ENCODE measurements at places on chromosomes 13 and 19. TPM values are rescaled to one million over a fixed set of nuclear protein-coding genes. Genes with fewer than 3 reads are reported as not detected.
A peak's percentile ranks its signal among the peaks of the same experiment; 100 is the strongest.

Gene TMEM59L
- 1.1 TPM for total RNA-seq

DNA sequence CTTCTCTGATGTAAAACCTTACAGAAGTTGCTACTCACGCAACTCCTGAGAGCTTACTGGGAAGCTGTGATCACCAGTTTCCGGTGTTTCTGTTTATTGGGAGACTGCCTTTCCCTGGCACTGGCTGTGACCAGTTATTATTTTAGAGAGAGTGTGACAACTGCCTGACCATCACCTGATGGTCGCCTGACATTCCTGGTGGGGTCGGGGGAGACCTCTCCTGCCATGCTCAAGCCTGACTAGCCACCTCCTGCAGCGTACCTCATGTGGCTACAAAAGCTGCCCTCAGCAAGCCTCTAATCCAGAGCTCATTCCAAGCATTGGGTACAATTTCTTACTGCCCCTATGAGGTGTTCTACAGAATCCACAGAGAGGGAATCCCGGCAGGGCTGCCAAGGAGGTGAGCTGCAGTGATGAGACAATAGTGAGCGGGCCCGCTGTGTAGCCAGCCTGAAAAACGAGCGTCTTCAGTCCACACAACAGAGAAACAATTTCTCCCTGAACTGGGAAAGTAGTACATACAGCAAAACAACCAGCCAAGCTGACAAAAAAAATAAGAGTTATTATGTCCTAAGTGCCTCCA lies 28.7 kb downstream of the GJA3 start:
- H3K4me1 ChIP-seq: peaks cover 26% of the 10 kb centered on the region
- peaks cover 41% of the 10 kb centered on the region for H3K27me3 ChIP-seq
- H3K27ac ChIP-seq: no peak overlapping the region
- no peak for DNase-seq
- H3K36me3 ChIP-seq: no peaks in the 10 kb centered on the region

DNA sequence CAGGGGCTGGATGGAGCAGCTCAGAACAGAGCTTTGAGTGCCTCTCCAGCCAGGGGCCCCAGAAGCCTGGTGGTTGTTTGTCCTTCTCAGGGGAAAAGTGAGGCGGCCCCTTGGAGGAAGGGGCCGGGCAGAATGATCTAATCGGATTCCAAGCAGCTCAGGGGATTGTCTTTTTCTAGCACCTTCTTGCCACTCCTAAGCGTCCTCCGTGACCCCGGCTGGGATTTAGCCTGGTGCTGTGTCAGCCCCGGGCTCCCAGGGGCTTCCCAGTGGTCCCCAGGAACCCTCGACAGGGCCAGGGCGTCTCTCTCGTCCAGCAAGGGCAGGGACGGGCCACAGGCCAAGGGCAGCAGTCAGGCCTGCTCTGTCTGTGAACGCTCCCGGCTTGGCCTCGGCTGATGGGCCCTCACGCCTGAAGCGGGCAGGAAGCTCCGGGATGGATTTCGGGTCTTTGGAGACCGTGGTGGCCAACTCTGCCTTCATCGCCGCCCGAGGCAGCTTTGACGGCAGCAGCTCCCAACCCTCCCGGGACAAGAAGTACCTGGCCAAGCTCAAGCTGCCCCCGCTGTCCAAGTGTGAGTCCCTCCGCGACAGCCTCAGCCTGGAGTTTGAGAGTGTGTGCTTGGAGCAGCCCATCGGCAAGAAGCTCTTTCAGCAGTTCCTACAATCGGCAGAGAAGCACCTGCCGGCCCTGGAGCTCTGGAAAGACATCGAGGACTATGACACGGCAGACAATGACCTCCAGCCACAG lies at the start of gene GRK1:
Gene GRK1, plus strand, starts transcription at position 269 of the 751 bp plus-strand sequence. Its CDS starts 168 bp downstream, at position 437.
- peak; percentile 17 for DNase-seq
- H3K4me1 ChIP-seq: no peaks in the 10 kb centered on the region
- H3K27ac ChIP-seq: no peak within 1 kb of the TSS
- no peaks in the 10 kb centered on the region for H3K36me3 ChIP-seq

Gene PRR12
- 17.8 TPM for total RNA-seq

DNA sequence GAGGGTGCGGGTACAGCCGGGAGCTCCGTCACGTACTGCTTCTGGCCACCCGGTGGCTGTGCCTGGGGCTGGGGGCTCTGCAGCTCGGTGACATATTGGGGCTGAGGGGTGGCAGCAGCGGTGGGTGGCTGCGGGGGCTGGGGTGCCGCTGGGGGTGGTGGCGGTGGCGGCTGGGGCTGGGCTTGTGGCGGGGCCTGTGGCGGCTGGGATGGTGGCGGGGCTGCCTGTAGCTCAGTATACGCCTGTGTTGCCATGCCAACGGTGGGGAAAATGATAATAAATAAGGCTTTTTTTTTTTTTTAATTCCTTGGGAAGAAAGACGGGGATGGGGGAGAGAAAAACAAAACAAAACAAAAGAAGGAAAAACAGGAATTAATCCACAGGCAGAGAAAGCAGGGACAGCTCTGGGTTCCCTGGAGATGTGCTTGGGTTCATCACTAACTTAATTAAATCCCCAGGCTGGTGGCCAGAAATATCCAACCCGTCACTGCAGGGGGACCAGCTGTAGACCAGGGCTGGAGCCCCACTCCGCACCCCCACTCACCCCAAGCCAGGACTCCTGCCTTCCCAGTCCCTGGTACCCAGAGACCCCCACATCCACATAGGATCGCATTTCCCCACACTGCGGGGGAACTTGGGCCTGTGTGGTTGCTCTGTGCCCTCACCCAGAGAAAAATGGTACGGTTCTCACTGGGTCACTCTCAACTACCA lies 12.4 kb downstream of the RFX1 start:
- no peak overlapping the region for H3K27ac ChIP-seq
- no peaks in the 10 kb centered on the region for H3K27me3 ChIP-seq
- H3K36me3 ChIP-seq: peaks cover 33% of the 10 kb centered on the region
- peaks cover 4% of the 10 kb centered on the region for H3K4me1 ChIP-seq

GRCh38 chr19:10699650-10700335 lies 1.4 kb upstream of the QTRT1 start:
- no peaks in the 10 kb centered on the region for H3K27me3 ChIP-seq
- H3K4me1 ChIP-seq: peaks cover 10% of the 10 kb centered on the region
- H3K27ac ChIP-seq: no peak overlapping the region
- no peak overlapping the region for H3K4me3 ChIP-seq
- H3K36me3 ChIP-seq: no peaks in the 10 kb centered on the region

DNA sequence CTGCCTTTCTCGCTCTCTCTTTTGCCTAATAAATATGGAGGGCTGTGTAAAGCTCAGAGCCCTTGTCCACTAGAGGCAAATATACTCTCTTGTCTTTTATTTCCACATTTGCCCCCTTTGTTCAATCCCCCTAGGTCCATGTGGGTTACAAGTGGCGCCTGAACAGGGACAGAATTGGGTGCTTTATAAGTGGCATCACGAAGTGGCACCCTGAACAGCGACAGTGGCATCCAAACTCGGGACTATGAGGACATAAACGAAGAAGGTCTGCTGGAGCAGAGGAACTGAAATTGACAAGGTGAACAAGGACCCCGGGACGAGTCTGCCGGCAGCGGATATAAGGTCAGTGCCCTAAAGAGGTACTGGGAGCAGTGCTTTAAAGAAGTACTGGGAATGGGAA lies 4.3 kb upstream of the ZNF610 start:
- no peak overlapping the region for H3K27ac ChIP-seq
- DNase-seq: no peak
- no peak overlapping the region for H3K4me3 ChIP-seq
- no peaks in the 10 kb centered on the region for H3K4me1 ChIP-seq
- H3K27me3 ChIP-seq: no peaks in the 10 kb centered on the region

DNA sequence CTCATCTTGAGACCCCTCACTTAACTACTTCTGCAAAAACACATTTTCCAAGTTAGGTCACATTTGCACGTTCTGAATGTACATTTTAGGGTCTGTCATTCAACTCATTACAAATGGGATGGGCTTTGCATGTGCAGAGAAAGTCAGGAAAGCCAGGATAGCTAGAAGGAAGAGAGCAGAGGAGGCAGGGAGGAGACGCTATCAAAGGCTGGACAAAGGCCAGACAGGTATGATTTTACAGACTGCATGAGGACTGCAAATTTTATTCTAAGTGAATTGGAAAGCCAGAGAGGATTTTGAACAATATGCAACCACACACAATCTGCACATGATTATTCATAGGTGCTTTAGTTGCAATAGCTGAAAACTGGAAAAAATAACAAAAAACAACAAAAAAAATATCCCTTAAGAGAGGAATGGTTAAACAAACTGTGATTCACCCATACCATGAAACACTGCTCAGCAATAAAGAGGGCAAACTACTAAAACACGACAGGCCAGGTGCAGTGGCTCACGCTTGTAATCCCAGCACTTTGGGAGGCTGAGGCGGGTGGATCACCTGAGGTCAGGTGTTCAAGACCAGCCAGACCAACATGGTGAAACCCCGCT lies 21.1 kb downstream of the SYDE1 start:
- no peak overlapping the region for H3K4me3 ChIP-seq
- H3K36me3 ChIP-seq: peaks cover 1% of the 10 kb centered on the region
- no peak for DNase-seq
- peaks cover 24% of the 10 kb centered on the region for H3K4me1 ChIP-seq
- no peaks in the 10 kb centered on the region for H3K27me3 ChIP-seq

- no peaks in the 10 kb centered on the region for H3K4me1 ChIP-seq
- no peaks in the 10 kb centered on the region for H3K27me3 ChIP-seq
- no peak for DNase-seq
- H3K4me3 ChIP-seq: no peak overlapping the region
Measured at GRCh38 chr19:4966591-4966990, 2.3 kb upstream of the KDM4B start.

Gene ARHGEF1
- total RNA-seq: 89.2 TPM

Gene ZNF560
- not detected for total RNA-seq

- peak; percentile 61 for DNase-seq
- H3K27ac ChIP-seq: no peak overlapping the region
- no peaks in the 10 kb centered on the region for H3K27me3 ChIP-seq
- no peaks in the 10 kb centered on the region for H3K4me1 ChIP-seq
Measured at GRCh38 chr19:815079-815774, 6.5 kb downstream of the PLPPR3 start.

DNA sequence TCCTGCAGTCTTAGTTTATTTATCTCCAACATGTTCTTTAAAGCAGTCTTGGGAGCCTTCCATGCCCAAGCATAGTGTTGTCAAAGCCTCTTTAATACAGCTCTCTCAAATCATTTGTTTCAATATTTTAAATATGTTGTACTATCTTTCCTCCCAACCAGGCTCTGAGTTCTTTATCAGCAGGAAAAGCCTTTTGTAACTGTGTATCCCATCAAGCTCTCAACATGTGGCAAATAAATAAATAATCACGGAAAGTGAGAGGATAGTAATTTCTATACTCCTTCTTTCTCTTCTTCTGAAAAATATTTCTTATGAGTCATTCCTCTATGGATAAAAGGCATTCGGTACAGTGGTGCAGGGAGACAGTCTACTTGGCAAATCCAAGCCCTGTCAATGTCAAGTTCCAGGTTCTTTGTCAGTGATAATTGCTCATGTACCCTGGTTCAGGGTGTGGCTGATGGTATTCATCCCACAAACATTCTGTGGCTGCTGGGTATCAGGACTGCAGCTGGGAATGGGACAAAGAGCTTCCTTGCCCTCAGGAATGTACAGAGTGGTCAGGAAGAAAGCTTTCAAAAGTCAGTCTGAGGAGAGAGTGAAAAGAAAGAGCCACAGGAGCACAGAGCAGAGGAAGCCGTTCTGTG lies 384.3 kb downstream of the EFNB2 start:
- H3K27ac ChIP-seq: no peak overlapping the region
- no peaks in the 10 kb centered on the region for H3K27me3 ChIP-seq
- H3K4me1 ChIP-seq: no peaks in the 10 kb centered on the region
- no peak for DNase-seq
- no peaks in the 10 kb centered on the region for H3K36me3 ChIP-seq
- H3K4me3 ChIP-seq: no peak overlapping the region

Gene LGALS14
- total RNA-seq: not detected

GRCh38 chr13:112952759-112953551 lies 16.1 kb upstream of the MCF2L start:
- H3K27ac ChIP-seq: no peak overlapping the region
- H3K4me3 ChIP-seq: no peak overlapping the region
- H3K36me3 ChIP-seq: no peaks in the 10 kb centered on the region

DNA sequence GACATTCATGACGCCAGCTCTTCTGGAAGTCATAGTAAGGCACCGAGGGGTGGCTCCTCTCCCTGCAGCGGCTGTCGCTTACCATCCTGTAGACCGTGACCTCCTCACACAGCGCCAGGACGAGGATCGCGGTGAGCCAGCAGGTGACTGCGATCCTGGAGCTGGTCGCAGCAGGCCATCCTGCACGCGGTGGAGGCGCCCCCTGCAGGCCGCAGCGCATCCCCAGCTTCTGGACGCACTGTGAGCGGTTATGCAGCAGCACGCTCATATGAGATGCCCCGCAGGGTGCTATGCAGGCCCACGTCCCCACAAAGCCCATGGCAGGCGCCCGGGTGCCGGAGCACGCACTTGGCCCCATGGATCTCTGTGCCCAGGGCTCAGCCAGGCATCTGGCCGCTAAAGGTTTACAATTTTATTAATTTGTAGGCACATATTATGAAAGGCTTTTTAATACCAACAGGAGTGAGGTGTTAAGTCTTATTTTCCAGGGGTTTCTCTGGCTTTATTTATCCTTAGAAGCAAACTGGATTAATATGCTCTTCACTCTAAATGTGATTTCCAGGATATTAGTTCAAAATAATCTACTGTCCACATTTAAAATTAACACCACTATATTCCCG lies 35.6 kb upstream of the PSPC1 start:
- H3K27me3 ChIP-seq: no peaks in the 10 kb centered on the region
- H3K4me3 ChIP-seq: no peak overlapping the region
- no peaks in the 10 kb centered on the region for H3K36me3 ChIP-seq
- no peak overlapping the region for H3K27ac ChIP-seq

Gene NACC1
- 37.3 TPM for total RNA-seq

Gene CCL25
- total RNA-seq: not detected

- no peaks in the 10 kb centered on the region for H3K36me3 ChIP-seq
- no peak overlapping the region for H3K27ac ChIP-seq
- H3K4me1 ChIP-seq: peaks cover 20% of the 10 kb centered on the region
- H3K4me3 ChIP-seq: peak overlapping the region; percentile 50
Measured at GRCh38 chr19:4326837-4327251, 11.8 kb downstream of the STAP2 start.

Gene LILRB3
- 12.4 TPM for total RNA-seq

Gene SELENOV
- total RNA-seq: not detected

DNA sequence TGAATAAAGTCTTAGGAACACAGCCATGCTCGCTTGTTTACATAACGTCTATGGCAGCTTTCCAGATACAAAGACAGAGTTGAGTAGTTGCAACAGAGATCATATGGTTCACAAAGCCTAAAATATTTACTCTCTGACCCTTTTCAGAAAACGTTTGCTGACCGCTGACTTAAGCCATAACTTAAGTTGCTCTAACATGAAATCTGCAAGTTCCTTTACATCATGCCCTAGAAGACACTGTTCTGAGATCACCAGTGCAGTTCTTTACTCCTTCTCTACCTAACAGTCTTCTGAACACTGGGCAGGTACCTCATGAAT lies 166.4 kb downstream of the DCLK1 start:
- DNase-seq: no peak
- peaks cover 16% of the 10 kb centered on the region for H3K4me1 ChIP-seq
- H3K27me3 ChIP-seq: no peaks in the 10 kb centered on the region
- H3K4me3 ChIP-seq: no peak overlapping the region
- H3K27ac ChIP-seq: no peak overlapping the region

- H3K27ac ChIP-seq: no peak overlapping the region
- no peak overlapping the region for H3K4me3 ChIP-seq
- no peaks in the 10 kb centered on the region for H3K36me3 ChIP-seq
- no peaks in the 10 kb centered on the region for H3K27me3 ChIP-seq
- H3K4me1 ChIP-seq: no peaks in the 10 kb centered on the region
Measured at GRCh38 chr13:51066091-51066831, 44.8 kb downstream of the C13orf42 start.

GRCh38 chr13:33910255-33910654 lies 92.3 kb downstream of the RFC3 start:
- no peaks in the 10 kb centered on the region for H3K27me3 ChIP-seq
- no peak overlapping the region for H3K4me3 ChIP-seq
- H3K27ac ChIP-seq: no peak overlapping the region
- no peaks in the 10 kb centered on the region for H3K4me1 ChIP-seq

Gene CYP4F12
- 3.1 TPM for total RNA-seq

Gene FFAR3
- not detected for total RNA-seq
